ENCODE measurements at places on chromosomes 11 and 22.

DNA sequence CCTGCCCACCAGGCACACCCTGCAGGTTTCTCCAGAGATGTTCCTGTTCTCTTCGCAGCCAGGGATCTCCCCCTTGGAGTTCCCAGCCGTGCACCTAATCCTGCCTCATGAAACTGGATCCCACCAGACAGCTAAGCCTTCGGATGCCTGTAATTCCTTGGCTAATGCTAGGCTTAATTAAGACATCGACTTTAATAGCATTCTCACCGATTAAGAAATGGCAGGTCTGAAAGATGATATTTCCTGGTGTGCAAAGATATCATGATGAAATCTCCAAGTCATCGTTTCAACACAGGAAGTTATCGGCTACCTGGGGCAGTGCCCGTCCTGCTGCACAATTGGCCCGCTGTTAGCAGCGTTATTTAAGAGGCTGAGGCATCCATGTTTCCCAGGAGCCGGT lies 41.5 kb upstream of the CCND1 start:
- peaks cover 26% of the 10 kb centered on the region for H3K4me1 ChIP-seq
- H3K27ac ChIP-seq = no peak overlapping the region
- no peak for DNase-seq
- no peaks in the 10 kb centered on the region for H3K36me3 ChIP-seq

- H3K4me1 ChIP-seq = peaks cover 12% of the 10 kb centered on the region
- no peaks in the 10 kb centered on the region for H3K27me3 ChIP-seq
- H3K4me3 ChIP-seq = no peak overlapping the region
- no peaks in the 10 kb centered on the region for H3K36me3 ChIP-seq
- no peak for DNase-seq
These were observed 38.2 kb downstream of the CCDC83 start for GRCh38 chr11:85893395-85893794.

GRCh38 chr11:2149864-2150847 lies 10.9 kb downstream of the INS start:
- H3K4me3 ChIP-seq = no peak overlapping the region
- peak overlapping the region; percentile 53 for H3K27ac ChIP-seq
- peaks cover 6% of the 10 kb centered on the region for H3K36me3 ChIP-seq
- peaks cover 58% of the 10 kb centered on the region for H3K27me3 ChIP-seq

DNA sequence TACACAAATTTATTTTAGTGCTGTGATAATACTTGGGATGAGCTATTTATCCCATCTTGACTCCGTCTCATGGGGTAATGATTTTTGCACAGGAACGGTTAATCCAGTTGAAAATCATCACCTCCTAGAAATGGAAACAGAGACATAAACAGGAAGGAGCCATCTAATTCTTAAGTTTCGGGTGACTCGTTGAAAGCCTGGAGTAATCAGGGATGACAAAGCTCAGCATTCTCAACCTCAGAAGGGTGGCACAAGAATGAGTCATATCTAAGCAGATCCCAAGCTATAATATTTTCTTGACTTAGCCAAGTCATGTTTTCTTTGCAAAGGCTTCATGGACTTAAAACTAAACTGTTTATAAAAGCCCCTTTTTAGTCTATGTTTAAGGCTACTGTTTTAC lies 280.8 kb upstream of the CCDC90B start:
- H3K36me3 ChIP-seq = no peaks in the 10 kb centered on the region
- H3K27ac ChIP-seq = no peak overlapping the region
- H3K27me3 ChIP-seq = no peaks in the 10 kb centered on the region
- H3K4me1 ChIP-seq = peaks cover 34% of the 10 kb centered on the region
- no peak for DNase-seq

DNA sequence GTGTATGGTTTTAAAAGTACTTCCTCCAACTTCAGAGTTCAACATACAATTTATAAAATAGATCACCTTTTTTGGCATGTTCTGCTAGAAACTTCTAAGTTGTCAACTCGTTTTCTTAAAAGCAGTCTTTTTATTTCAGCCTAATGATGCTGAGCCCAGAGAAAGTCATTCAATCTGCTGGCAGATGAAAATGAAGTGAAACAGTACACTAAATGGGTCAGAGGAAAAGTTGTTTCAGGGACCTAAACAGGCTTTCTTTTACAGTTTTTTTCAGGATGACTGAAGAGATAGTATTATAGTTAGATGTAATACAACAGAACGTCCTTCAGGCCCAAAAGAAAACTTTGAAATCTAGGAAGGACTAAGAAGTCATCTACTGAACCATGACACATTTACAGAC lies 842.7 kb upstream of the CCDC90B start:
- H3K27me3 ChIP-seq = no peaks in the 10 kb centered on the region
- no peaks in the 10 kb centered on the region for H3K4me1 ChIP-seq
- DNase-seq = no peak
- no peak overlapping the region for H3K4me3 ChIP-seq

- no peak for DNase-seq
- H3K27ac ChIP-seq = peak overlapping the region; percentile 85
- no peaks in the 10 kb centered on the region for H3K27me3 ChIP-seq
- peak overlapping the region; percentile 79 for H3K4me3 ChIP-seq
- peaks cover 29% of the 10 kb centered on the region for H3K4me1 ChIP-seq
These were observed 1.6 kb downstream of the SUN2 start for GRCh38 chr22:38753948-38754750.

Measured in mesothelial cell of epicardium (in vitro differentiated cells).